ENCODE measurements at places on chromosomes 6 and 20. TPM values are rescaled to one million over a fixed set of nuclear protein-coding genes. Genes with fewer than 3 reads are reported as not detected.

The GJA1 gene
- 194 TPM for total RNA-seq

The PKIB gene
- 42.1 TPM for total RNA-seq

- H3K27ac ChIP-seq = no peak overlapping the region
- no peaks in the 10 kb centered on the region for H3K36me3 ChIP-seq
- H3K4me1 ChIP-seq = peaks cover 7% of the 10 kb centered on the region
- no peak for DNase-seq
- peaks cover 9% of the 10 kb centered on the region for H3K27me3 ChIP-seq
Observed at GRCh38 chr20:22371843-22372242, 212.5 kb downstream of the FOXA2 start.

The BPIFA1 gene
- total RNA-seq = not detected

The TTBK1 gene
- total RNA-seq = 0.07 TPM

The TFAP2B gene
- 16.7 TPM for total RNA-seq

The ITCH gene
- 84.8 TPM for total RNA-seq

The PHF20 gene
- 44.6 TPM for total RNA-seq

The SLC35B3 gene
- total RNA-seq = 30.4 TPM

The SS18L1 gene
- 14.8 TPM for total RNA-seq

DNA sequence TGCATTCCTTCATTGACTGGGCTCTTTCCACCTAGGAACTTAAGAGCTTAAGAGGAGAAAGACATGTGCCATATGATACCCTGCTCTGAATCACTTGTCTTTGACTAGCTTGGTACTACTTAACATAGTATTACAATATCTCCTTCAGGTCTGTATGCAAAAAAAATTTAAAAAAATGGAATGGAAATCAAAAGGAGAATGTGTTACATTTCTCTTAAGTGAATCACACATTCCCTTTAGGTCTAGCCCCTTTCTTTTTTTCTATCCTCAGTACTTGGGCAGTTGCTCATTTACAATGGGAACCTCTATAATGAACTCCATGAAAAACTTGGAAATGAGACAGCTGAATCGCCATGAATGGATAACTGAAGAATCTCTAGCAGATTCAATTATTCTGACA is 53.8 kb downstream of the SLC35F1 start:
- H3K36me3 ChIP-seq = no peaks in the 10 kb centered on the region
- DNase-seq = no peak
- no peaks in the 10 kb centered on the region for H3K27me3 ChIP-seq

- H3K27ac ChIP-seq = no peak overlapping the region
- H3K4me3 ChIP-seq = no peak overlapping the region
- no peaks in the 10 kb centered on the region for H3K36me3 ChIP-seq
- DNase-seq = no peak
Observed at GRCh38 chr6:84791233-84791632, 26.8 kb upstream of the TBX18 start.

- H3K27ac ChIP-seq = peak overlapping the region; percentile 97
- peaks cover 56% of the 10 kb centered on the region for H3K4me1 ChIP-seq
- no peak for DNase-seq
- H3K36me3 ChIP-seq = no peaks in the 10 kb centered on the region
- peak overlapping the region; percentile 79 for H3K4me3 ChIP-seq
Observed at GRCh38 chr6:16758163-16758975, 2.9 kb downstream of the ATXN1 start.

DNA sequence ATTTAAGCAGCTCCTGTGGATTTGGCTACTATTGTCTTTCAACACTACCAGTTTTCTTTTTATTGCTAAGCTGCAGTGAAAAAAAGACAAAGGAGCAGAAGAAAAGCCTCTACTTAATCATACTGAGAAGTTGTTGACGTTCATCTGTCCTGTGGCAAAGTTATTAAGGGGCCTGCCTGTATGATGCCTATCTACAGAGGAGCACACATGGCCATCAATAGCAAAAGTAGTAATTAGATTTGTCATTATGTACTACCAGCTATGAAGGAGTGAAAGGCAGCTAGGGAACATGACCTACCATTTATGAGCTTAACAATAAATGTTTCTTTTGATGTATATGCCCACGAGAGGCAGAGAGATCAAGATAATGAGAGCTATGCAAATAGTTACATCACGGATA is 620.9 kb downstream of the PHF3 start:
- H3K27me3 ChIP-seq = peaks cover 3% of the 10 kb centered on the region
- H3K27ac ChIP-seq = no peak overlapping the region
- no peak overlapping the region for H3K4me3 ChIP-seq
- no peaks in the 10 kb centered on the region for H3K36me3 ChIP-seq
- H3K4me1 ChIP-seq = no peaks in the 10 kb centered on the region
- DNase-seq = no peak

The PTPRK gene
- 69.9 TPM for total RNA-seq

The ZBTB46 gene
- 6.0 TPM for total RNA-seq

The C20orf204 gene
- 0.97 TPM for total RNA-seq

DNA sequence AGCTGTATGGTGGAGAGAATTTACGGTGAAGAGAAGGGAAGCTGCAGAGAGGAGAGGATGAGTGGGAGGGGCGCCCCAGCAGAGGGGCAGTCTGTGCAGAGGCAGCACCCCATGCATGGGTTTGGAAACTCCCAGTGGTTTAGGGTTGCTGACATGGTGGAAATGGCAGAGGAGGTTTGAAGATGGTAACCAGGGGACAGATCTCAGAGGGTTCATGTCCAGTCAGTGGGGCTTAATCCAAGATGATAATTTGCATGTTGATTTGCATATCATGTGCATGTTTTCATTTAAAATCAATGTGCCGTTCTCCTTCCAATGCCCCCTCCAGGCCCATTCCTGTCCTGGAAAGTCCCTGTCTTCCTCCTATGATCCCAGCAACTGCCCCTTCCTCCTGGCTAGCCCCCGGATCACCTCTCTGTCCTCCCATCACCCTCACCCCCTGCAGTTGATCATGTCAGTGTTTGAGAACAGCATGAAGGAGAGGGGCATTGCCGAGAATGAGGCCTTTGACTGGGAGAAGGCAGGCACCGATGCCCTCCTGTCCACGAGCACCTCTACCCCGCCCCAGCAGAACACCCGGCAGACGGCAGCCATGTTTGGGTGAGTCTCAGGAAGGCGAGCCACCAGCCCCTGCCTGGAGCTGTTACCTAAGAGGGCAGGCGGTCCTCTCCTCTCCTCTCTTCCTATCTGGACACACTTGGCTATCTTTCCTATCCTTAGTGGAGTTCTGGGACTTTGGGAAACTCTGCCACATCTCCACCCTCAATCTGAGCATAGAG is 14.3 kb downstream of the TTBK1 start:
- no peak overlapping the region for H3K27ac ChIP-seq
- peaks cover 3% of the 10 kb centered on the region for H3K4me1 ChIP-seq
- H3K27me3 ChIP-seq = peaks cover 6% of the 10 kb centered on the region
- peak; percentile 38 for DNase-seq
- H3K36me3 ChIP-seq = no peaks in the 10 kb centered on the region

DNA sequence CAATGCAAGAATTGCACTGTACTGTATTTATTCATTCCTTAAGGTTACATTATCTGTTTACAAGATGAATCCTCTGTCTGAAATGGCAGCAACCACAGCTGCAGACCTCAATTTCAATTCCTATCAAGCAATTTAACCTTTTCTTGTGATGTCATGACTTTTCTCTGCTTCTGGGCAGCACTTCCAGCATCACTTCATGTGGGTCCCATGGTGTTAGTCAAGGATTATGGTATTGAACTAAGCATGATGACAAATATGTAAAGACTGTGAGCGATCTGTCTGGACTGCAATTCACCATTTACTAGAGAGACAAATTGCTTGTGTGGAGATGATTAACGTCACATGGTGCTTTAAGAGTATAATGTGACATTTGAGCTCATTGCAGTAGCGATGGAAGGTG is 90.5 kb upstream of the CCN2 start:
- no peak for DNase-seq
- peaks cover 17% of the 10 kb centered on the region for H3K4me1 ChIP-seq
- H3K36me3 ChIP-seq = no peaks in the 10 kb centered on the region
- no peak overlapping the region for H3K4me3 ChIP-seq
- H3K27me3 ChIP-seq = no peaks in the 10 kb centered on the region

The HCK gene
- not detected for total RNA-seq

DNA sequence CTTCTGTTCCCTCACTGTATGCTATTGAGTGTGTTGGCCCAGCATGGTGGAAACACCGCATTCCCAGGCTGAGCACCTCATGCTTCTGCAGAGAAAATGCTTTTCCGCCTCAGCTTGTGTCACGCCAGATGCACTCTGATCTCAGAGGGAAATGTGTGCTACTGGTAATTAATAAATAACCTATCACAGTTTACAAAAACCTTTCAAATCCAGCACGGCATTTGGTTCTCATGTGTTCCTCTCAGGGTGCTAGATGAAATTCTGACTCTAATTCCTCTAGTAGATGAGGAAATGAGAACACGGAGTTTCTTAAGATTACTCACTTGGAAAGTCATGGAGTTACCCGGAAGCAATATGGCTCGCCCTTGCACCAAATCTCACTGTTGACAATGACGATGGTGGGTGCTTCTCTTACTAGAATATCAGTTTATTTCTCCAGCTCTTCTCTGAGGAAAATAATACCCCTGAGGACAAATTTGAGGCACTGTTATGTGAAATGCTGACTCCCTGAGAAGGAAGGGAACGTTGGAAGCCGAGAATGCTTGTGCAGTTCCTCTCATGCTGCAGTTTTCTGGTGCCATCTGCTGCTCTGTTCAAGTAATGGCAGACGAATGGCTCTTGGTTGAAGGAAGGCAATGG is 116.6 kb downstream of the RNF144B start:
- no peaks in the 10 kb centered on the region for H3K36me3 ChIP-seq
- H3K4me3 ChIP-seq = peak overlapping the region; percentile 65
- no peaks in the 10 kb centered on the region for H3K27me3 ChIP-seq
- H3K4me1 ChIP-seq = peaks cover 31% of the 10 kb centered on the region
- no peak for DNase-seq

DNA sequence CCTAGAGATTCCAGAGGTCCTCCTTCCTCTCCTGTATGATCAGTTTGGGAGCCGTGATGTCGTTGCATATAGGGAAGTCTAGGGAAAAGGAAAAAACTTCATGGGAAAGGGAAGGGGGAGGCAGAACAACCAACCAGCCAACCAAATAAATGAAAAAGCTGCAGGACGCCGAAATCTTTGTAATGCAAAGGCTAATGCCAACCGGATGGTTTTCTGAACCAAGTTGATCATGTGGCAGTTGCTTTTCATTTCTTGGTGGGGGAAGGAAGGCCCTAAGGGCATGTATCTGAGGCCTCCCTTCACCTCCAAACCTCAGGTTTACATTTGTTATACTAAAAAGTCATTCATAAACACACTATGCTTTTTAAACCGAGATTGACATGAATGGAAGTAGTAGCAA is 167.2 kb downstream of the ARID1B start:
- peaks cover 55% of the 10 kb centered on the region for H3K4me1 ChIP-seq
- peak overlapping the region; percentile 80 for H3K27ac ChIP-seq
- no peaks in the 10 kb centered on the region for H3K36me3 ChIP-seq
- DNase-seq = no peak
- peak overlapping the region; percentile 10 for H3K4me3 ChIP-seq
- no peaks in the 10 kb centered on the region for H3K27me3 ChIP-seq

GRCh38 chr6:43250992-43251373 is 7.7 kb downstream of the TTBK1 start:
- no peak overlapping the region for H3K27ac ChIP-seq
- H3K4me3 ChIP-seq = no peak overlapping the region

DNA sequence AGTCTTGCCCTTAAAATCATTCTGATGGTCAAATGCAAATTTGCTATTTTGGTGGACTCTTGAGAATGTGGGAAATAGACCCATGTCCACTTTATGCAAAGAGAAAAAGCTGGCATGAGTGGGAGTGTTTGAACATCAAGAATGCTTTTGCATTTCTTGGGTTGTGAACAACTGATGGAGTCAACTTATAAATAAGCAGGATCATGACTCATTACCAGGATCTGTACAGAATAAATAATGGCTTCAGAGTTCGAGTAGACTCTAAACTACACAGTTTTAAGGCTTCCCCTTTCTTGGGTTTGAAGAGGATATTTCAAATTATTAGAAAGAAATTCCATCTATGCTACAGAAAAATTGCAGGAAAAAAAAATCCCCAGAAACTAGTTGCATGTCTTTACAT is 195.5 kb downstream of the EYA4 start:
- no peak for DNase-seq
- peaks cover 10% of the 10 kb centered on the region for H3K4me1 ChIP-seq
- no peak overlapping the region for H3K4me3 ChIP-seq

DNA sequence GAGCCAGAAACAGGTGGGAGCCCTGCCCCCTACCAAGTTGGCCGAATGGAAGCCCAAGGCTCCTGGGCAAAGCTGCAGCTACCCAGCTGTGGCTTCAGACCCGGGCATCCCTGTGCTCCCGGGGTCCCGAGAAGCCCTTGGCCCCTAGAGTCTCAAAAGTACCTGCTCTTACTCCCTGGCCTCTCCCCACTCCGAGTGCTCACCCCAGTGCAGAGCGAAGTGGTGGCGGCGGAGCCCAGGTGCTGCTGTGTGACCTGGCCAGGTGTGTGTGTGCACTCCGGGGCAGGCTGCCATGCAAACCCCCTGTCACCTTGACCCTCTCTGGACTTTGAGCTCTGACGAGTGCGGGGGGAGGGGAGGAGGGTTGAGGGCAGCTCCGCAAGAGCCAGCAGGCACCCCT is 493.8 kb upstream of the MANEA start:
- no peak overlapping the region for H3K4me3 ChIP-seq
- H3K4me1 ChIP-seq = peaks cover 8% of the 10 kb centered on the region
- H3K36me3 ChIP-seq = no peaks in the 10 kb centered on the region
- H3K27me3 ChIP-seq = no peaks in the 10 kb centered on the region
- DNase-seq = no peak
- H3K27ac ChIP-seq = no peak overlapping the region

The GATA5 gene
- not detected for total RNA-seq

DNA sequence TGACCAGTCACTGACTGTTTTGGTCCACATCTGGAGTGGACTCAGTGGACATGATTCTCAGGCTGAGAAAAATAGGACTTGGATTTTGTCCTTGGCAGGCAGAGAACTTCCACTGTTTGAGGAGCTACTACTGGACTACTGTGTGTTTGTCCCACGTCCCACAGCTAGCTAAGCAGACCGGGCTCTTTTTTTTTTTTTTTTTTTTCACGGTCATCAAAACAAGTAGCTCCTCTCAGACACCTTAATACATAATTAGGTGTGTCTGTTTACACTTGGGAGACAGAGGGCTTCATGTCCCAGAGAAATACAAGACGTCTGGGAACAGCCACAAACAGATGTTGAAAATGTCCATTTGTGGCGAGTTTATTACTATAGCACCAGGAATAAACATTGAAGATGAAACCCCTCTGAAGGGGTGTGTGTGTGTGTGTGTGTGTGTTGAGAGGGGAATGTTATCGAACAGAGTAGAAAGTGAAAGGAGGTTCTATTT is 155.0 kb upstream of the SUPT3H start:
- peak overlapping the region; percentile 60 for H3K27ac ChIP-seq
- peaks cover 15% of the 10 kb centered on the region for H3K4me1 ChIP-seq
- peaks cover 5% of the 10 kb centered on the region for H3K36me3 ChIP-seq
- H3K4me3 ChIP-seq = peak overlapping the region; percentile 13

The LINC00237 gene
- not detected for total RNA-seq

DNA sequence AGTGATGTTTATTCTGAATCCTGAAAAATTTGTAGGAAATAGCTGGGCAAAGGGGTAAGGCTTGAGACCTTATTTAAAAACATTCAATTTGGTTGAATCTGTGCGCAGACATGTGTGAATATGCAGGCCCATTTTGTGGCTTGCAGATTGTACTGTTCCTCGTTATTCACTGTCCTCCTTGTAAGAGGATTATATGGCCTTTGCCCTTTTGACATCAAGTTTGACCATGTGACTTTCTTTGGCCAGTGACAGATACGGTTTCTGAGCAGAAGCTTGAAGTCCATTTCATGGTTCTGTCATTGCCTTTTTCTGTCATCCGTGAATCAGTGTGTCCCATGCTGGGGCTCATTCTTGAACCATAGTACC is 13.4 kb downstream of the AFDN start:
- H3K27me3 ChIP-seq = no peaks in the 10 kb centered on the region
- peaks cover 5% of the 10 kb centered on the region for H3K4me1 ChIP-seq
- no peak for DNase-seq

The C6orf132 gene
- total RNA-seq = 0.75 TPM

GRCh38 chr6:160253292-160253691 is 5.3 kb downstream of the SLC22A2 start:
- no peak overlapping the region for H3K4me3 ChIP-seq
- H3K36me3 ChIP-seq = no peaks in the 10 kb centered on the region
- no peak for DNase-seq
